ENCODE measurements at places on chromosomes 12 and 14. TPM values are rescaled to one million over a fixed set of nuclear protein-coding genes. Genes with fewer than 3 reads are reported as not detected.

Gene PCED1B
- total RNA-seq = 74.2 TPM

Gene KRT3
- total RNA-seq = not detected

Gene NTN4
- total RNA-seq = not detected

Gene PRORP
- total RNA-seq = 32.5 TPM

Gene DUSP16
- 19.0 TPM for total RNA-seq

Gene DEGS2
- 0.05 TPM for total RNA-seq

Gene EFS
- total RNA-seq = not detected

Gene C12orf50
- 0.11 TPM for total RNA-seq

Gene CCDC177
- total RNA-seq = not detected

Gene EPYC
- total RNA-seq = not detected

Gene ADGRD1
- total RNA-seq = not detected

Gene PLEKHG7
- total RNA-seq = not detected

Gene CCDC197
- total RNA-seq = not detected

Gene KICS2
- 9.9 TPM for total RNA-seq

Gene HSPB8
- not detected for total RNA-seq

Gene RTL1
- not detected for total RNA-seq

Gene SLC5A8
- not detected for total RNA-seq

Gene TAS2R50
- 0.95 TPM for total RNA-seq

Gene FOXA1
- total RNA-seq = not detected

Gene RNU6-8
- total RNA-seq = not detected

Gene GALNT16
- total RNA-seq = not detected

Gene P2RX7
- 8.9 TPM for total RNA-seq

Gene CRACR2A
- total RNA-seq = 38.5 TPM

Gene ASCL1
- total RNA-seq = not detected

Gene TAS2R7
- not detected for total RNA-seq

Gene PIANP
- total RNA-seq = not detected

Gene DPF3
- total RNA-seq = 10.3 TPM

Gene KRT4
- not detected for total RNA-seq
